Activated naive CD4-positive, alpha-beta T cell (primary cell): ENCODE measurements at places on chromosomes 5 and 9.

DNA sequence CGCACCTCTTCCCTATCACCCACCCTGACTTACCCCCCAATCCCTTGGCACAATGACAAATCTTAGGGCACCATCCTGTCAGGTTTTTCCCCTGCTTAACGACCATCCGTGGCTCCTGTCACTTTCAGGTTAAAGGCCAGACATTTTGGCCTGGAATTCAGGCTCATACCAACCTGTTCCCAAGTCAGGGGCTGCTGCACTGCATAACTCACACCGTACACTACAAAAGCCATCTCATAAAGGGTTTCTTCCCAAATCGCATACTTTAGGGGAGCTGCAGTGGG lies 7.5 kb upstream of the AKNA start:
- no peak for DNase-seq

- no peak for DNase-seq
These were observed 347.3 kb downstream of the KDM4C start for GRCh38 chr9:7105095-7105494.

- DNase-seq = no peak
These were observed 70.1 kb upstream of the MAN2A1 start for GRCh38 chr5:109619606-109620005.

DNA sequence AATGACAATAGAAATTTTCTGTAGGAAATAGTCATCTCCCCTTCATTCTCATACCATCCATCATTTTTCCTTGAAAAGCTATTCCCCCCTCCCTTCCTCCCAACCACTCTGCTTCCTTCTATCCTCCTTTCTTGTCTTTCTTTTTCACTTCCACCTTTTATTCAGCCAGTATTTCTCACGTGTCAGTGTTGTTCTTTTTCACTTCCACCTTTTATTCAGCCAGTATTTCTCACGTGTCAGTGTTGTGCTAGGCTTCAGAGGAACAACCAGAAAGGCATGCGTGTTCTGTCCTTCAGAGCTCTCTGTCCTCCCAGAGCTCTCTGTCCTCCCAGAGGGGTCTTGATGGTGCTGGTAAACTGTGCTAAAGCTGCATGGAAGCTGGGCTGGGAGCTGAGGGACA lies 419.6 kb downstream of the GADD45G start:
- no peak for DNase-seq

- no peak for DNase-seq
These were observed 7.5 kb downstream of the ADAMTS6 start for GRCh38 chr5:65474130-65474711.

DNA sequence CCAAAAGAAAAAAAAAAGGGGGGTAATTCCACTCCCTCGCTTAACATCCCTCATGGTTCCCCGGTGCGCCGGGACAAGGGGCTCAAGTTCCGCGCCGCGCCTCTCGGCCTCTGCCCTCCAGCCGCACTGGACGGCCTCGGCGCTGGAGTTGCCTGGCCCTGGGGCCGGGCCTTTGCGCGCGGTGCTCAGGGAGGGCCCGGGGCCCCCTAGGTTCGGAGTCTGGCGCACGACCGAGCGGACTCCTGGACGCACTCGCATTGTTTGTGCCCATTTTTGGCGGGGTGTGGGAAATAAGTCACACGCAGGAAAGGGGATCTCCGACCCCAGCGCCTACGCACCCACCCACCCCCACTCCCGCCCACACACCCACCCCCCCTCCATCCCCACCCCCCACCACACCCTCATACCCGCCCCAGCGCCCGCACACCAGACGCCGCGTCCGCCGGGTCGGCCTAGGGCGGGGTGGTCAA lies 381 bp downstream of the MED22 start:
- peak; percentile 46 for DNase-seq
